Activated CD8-positive, alpha-beta memory T cell treated with anti-CD3 and anti-CD28 coated beads for 4 hours (primary cell): ENCODE measurements at places on chromosomes 5 and 9.

DNA sequence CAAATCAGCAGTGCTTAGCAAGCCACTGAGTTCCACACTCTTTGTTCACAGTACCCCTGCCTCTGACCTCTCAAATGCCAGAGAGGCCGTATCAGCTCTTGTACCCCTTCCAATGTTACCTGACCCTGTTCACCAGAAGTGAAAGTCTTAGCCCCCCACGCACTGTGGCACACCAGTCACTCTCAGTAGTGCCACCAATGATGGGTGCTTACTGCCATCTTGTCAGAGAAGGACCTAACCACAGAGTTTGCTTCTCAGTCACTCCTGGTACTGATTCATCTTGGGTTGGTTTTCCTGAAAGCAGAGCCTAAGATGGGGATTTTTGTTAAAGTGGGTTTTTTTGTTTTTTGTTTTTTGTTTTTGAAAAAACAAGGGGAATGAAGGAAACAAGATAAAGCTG is 28.8 kb upstream of the PANK3 start:
- no peak for DNase-seq

DNA sequence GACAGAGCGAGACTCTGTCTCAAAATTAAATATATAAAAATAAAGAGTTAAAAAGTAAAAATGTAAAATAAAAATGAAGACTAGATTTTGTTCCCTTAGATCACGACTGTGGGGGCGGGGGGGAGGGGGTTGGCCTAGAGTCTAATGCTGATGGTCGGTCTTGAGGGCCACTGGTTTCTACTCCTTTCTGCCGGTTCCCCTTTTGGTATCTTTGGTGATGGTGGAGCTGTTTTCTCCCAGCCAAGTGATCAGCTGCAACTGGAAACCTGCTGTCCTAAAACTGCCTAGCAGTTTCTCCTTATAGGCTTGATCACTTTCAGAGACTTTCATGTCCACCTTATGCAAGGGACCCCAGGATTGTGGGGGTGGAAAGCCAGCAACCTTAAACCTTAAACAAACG is 1.1 kb downstream of the SRD5A1 start:
- DNase-seq = no peak

DNA sequence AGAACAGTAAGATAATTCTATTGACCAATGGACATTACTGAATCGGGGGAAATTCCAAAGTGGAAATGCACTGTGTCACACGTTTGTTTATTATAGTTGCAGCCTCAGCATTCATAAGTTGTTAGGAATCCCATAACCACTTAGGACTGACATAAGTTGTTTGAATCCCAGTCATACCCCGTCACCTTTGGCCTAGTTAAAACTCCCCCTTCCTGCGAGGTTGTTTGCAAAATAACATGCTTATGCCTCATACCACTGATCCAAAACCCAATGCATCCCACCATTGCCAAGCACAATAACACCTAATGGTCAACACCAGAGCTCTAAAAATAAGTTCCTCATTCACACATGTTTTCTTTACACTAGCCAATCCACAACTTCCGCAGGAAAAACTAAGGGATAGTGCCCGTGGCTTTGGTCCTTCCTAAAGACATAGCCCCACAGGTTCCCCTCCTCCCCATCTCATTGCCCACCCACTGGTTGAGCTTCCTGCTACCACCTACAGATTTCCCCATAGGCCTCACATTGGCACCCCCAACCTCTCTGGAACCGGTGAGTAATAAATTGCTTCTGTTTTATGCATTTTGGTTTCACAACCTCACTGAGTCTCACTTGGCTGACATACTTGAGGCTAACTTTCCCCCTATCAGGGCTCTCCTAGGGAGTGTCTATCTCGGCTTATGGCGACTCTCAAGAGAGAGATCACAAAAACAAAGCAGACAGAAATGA is 42.3 kb upstream of the MUSK start:
- DNase-seq = no peak

GRCh38 chr5:126016256-126016655 is 407.0 kb upstream of the GRAMD2B start:
- no peak for DNase-seq

- DNase-seq = no peak
Measured at GRCh38 chr5:32680183-32680582, 30.9 kb upstream of the NPR3 start.

GRCh38 chr9:87069690-87070089 is 122.4 kb upstream of the GAS1 start:
- DNase-seq = no peak

DNA sequence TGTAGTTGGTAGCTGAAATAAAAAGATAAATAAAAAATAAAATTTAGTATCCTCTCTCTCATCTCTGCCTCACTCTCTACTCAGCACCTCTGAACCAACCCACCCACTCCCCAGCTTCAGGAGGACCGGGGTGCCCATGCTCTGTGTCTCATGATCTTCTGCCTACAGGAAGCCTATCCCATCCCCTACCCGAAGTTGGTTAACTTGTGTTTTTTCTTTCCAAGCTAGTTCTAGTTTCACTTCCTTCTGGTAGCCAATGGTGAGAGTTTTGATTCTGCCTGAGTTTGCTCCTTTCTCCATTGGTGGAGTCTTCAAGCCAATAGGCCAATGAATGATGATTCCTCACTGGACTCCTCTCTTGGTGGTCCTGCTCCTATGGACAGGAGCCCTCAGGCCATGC is 32.1 kb downstream of the SNX24 start:
- DNase-seq = no peak

GRCh38 chr9:72614067-72614466 is 92.7 kb downstream of the TMC1 start:
- no peak for DNase-seq

GRCh38 chr5:134439210-134439654 is 27.6 kb upstream of the CDKN2AIPNL start:
- no peak for DNase-seq

DNA sequence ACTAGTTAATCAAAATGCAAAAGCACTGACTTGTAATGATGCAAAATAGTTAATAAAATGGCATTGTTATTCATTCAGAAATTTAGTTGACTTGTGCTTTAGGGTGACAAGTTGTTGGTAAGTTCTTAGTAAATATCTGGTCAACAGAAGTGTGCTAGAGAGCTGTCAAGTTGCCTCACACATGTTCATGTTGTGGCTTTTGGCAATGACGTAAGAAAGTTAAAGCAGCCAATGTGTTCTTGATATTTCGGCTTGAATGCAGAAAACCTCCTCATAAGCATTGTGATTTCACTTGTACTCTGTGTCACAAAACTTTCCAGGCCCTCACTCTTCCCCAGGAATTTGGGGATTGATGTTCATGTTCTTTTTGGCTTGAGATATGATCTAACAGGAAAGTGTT is 626.7 kb downstream of the PRR16 start:
- no peak for DNase-seq

- DNase-seq = no peak
Measured at GRCh38 chr5:168831383-168831782, 252.2 kb upstream of the PANK3 start.

DNA sequence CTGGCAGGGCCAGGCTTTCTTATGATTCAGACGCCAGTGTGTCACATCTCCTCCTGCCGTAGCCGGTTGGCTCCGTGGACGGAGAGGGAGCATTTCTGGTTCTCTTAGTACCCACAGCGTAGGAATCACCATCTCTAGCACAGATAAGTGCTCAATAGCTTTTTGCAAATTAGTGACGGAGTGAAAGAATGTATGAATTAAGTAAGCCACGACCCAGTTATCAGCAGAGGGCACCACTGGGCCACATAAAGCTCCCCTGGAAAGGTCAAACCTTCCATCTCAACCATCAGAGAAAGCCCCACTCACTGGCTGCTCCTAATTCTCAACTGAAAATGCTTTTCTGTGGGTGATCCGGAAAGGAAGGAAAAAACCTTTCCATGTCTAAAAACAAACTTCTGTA is 317.0 kb upstream of the ADCY2 start:
- no peak for DNase-seq
